ENCODE measurements at places on chromosomes 16 and 17. TPM values are rescaled to one million over a fixed set of nuclear protein-coding genes. Genes with fewer than 3 reads are reported as not detected.

CDC42EP4 gene
- total RNA-seq: 9.6 TPM

DNA sequence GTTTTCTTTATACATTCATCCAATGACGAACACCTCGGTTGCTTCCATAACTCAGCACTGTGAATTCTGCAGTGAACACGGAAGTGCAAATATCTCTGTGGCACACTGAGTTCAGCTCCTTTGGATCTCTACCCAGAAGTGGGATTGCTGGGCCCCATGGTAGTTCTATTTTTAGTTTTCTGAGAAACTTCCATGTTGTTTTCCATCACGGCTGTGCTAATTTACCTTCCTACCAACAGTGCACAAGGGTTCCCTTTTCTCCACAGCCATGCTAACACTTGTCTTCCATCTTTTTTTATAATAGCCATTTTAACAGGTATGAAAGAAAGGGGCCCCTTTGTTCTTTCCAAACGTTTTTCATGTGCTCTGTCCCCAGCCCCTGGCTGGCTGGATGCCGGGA lies 30.2 kb upstream of the CBLN1 start:
- H3K27me3 ChIP-seq: no peaks in the 10 kb centered on the region
- no peak for DNase-seq
- no peaks in the 10 kb centered on the region for H3K36me3 ChIP-seq
- H3K4me1 ChIP-seq: no peaks in the 10 kb centered on the region
- H3K27ac ChIP-seq: no peak overlapping the region

- H3K4me3 ChIP-seq: no peak overlapping the region
- no peaks in the 10 kb centered on the region for H3K36me3 ChIP-seq
- no peaks in the 10 kb centered on the region for H3K27me3 ChIP-seq
- H3K4me1 ChIP-seq: peaks cover 66% of the 10 kb centered on the region
- no peak overlapping the region for H3K27ac ChIP-seq
- no peak for DNase-seq
Observed at GRCh38 chr17:10061111-10061845, 137.1 kb downstream of the GAS7 start.

GRCh38 chr16:1877089-1877488 lies 5.1 kb upstream of the MEIOB start:
- no peak overlapping the region for H3K4me3 ChIP-seq
- no peaks in the 10 kb centered on the region for H3K36me3 ChIP-seq
- H3K27ac ChIP-seq: no peak overlapping the region
- peaks cover 5% of the 10 kb centered on the region for H3K27me3 ChIP-seq

DNA sequence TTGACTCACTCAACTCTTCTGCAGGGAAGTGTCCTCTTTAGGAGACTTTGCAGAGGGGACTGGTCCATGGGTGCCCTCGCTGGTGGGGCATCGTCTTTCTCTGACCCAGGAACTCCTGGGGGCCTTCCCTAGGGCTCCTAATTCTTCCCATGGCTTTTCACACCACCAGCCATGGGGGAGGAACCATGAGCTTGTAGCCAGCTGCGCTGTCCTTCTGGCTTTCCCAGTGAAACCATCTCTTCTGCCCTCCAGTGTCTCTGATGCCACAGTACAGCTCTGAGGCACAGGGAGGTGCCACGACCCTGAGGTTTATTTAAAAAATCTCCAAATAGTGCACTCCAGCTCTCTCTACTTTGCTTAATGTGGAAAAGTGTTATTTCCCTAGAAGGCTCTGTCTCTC lies 78.6 kb downstream of the SDR42E1 start:
- peaks cover 96% of the 10 kb centered on the region for H3K36me3 ChIP-seq
- DNase-seq: no peak
- H3K4me1 ChIP-seq: peaks cover 8% of the 10 kb centered on the region
- H3K4me3 ChIP-seq: no peak overlapping the region
- no peaks in the 10 kb centered on the region for H3K27me3 ChIP-seq

GRCh38 chr16:55418586-55418985 lies 60.4 kb upstream of the MMP2 start:
- H3K27me3 ChIP-seq: no peaks in the 10 kb centered on the region
- no peaks in the 10 kb centered on the region for H3K4me1 ChIP-seq
- no peak overlapping the region for H3K27ac ChIP-seq
- no peak for DNase-seq
- no peak overlapping the region for H3K4me3 ChIP-seq
- H3K36me3 ChIP-seq: no peaks in the 10 kb centered on the region

GRCh38 chr17:75550139-75550465 lies 24.6 kb downstream of the LLGL2 start:
- no peak overlapping the region for H3K27ac ChIP-seq
- no peak overlapping the region for H3K4me3 ChIP-seq
- no peak for DNase-seq

- no peak for DNase-seq
Observed at GRCh38 chr16:85263239-85263585, 150.9 kb upstream of the CIBAR2 start.

ARHGAP23 gene
- total RNA-seq: 1.8 TPM

- H3K27me3 ChIP-seq: no peaks in the 10 kb centered on the region
- no peak overlapping the region for H3K4me3 ChIP-seq
- H3K27ac ChIP-seq: no peak overlapping the region
Observed at GRCh38 chr16:28162326-28162877, 49.4 kb downstream of the XPO6 start.

MAPT gene
- 0.58 TPM for total RNA-seq

NEUROD2 gene
- total RNA-seq: not detected
